T1000 (cell line): ENCODE measurements at places on chromosomes 3 and 15.

DNA sequence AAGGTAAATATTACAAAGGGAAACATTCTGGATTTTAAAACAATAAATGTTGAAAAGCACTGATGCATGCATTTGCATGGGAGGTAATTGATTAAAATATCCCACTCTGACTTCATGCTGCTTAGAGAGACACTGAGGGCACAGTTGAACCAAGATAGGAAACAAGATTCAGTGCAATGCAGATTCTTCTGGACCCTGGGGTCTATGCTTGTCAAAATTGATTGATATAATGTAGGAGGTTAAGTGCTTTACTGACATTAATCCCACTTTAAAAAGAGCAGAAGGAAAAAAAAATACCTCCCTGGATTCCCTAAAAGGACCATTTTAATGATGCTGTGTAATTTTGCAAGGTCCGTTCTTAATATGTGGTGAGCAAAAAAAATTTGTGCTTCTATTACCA lies 454.2 kb downstream of the GABRB3 start:
- no peak for DNase-seq

DNA sequence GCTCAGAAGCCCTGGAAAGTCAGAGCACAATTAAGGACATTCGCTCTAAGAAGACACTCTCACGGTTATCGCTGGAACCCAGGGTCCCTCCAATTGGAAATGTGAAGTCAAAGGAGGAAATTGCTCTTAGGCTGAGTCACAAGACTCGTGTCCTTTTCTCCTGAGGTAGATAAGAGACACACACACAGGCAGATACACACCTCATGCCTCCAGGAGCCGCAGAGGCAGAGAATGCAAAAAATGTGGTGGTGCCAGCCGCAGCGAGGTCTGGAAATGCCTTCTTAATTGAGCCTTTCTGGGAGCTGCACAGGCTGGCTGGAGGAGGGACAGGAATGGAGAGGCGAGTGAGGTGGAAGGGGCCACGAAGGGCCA lies 189.3 kb downstream of the OPA1 start:
- no peak for DNase-seq

GRCh38 chr3:188752850-188753249 lies 418.9 kb upstream of the TPRG1 start:
- no peak for DNase-seq

- DNase-seq: peak; percentile 24
Observed at GRCh38 chr3:27939940-27940339, 217.8 kb upstream of the EOMES start.

DNA sequence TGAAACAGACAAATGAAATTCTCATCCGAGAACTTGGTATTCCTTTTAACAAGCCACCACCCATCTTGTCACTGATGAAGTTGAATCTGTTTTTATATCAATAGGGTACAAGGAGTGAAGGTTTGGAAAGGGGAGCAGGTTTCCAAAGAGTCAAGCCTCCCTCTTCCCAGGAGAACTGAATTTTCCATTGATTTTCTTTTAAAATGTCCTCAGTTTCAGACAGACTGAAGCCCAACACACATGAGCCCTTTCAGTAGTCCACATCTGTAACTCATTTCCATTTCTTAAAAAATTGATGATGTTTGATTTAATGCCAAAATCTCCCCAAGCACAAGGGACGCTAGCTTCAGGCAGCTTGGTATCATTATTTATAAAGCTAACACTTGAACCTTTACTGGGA lies 187.7 kb downstream of the FOXB1 start:
- DNase-seq: no peak

GRCh38 chr3:124748560-124749198 lies 18.4 kb downstream of the UMPS start:
- DNase-seq: no peak

DNA sequence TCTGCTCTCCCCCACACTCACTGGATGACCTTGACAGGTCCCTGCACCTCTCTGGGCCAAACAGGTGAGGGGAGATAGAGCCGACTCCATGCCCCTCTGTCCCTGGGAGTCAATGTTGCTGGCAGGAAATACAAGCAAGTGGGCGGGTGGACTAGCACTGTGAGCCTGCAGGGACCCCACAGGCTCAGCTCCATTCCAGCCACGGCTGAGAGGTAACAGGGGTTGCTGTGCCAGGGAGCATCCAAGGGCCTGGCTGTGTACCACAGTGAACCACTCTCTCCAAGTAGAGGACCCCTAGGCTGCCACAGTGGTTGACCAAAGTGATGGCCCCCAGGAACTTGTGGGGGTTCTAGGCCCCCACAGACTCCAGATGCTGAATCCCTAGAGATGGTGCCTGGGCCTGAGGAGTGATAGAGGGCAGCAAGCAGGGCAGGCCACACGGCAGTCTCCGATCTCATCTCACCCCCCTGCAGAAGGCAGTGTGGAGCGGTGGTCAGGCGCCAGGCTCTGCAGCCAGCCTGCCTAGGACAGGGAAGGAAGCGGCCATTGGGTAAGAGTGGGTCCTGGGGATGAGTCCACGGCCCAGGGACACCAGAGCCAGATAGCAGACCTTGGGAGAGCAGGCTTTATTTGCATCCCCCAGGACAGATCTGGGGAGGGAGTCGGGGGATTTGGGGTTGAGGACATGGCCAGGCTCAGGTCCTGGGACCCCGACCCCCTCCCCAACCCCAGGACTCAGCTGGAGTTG lies 3.2 kb downstream of the TNNC1 start:
- DNase-seq: no peak

DNA sequence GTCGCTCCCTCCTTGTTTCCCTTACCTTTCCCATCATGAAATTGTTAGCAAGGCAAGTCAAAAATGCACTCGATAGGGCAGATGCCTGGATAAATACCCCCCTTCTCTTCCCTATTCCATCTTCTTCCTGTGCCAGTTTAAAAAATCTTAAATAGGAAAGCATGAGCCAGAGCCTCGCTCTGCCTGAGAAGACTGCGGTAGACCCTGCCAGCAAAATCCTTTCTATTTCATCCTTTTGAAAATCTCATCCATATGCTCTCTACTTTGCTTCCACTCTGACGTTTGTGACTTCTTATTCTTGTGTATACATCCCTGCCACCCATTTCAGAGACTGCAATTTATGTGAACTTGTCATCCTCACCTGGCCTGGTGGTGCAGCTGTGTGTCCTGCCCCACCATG lies 114.6 kb upstream of the ETV5 start:
- no peak for DNase-seq

DNA sequence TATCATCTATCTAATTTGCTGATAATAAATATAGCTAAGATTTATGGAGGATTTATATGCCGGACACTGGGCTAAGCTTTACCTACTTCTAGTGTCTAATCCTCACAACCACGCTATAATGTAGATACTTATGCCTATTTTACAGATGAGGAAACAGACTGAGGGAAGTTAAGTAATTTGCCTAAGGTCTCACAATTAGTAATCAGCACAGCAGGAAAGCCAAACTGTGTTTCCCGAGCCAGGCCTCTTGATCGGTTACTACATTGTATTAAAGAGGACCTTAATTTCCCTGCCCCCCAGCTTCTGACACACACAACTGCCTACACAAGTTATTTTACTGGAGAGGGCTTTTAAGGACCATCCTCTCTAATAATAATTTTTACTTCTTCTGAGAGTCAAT lies 40.9 kb downstream of the ONECUT1 start:
- DNase-seq: no peak

- DNase-seq: no peak
Observed at GRCh38 chr15:31235311-31236183, 91.1 kb upstream of the KLF13 start.

- DNase-seq: no peak
Observed at GRCh38 chr3:175288621-175289020, 429.5 kb downstream of the NAALADL2 start.

GRCh38 chr3:187025254-187025655 lies 94.9 kb downstream of the ST6GAL1 start:
- no peak for DNase-seq

GRCh38 chr3:197881970-197882338 lies 68.0 kb upstream of the RPL35A start:
- no peak for DNase-seq

GRCh38 chr3:74410276-74410941 lies 204.1 kb downstream of the CNTN3 start:
- DNase-seq: no peak

- no peak for DNase-seq
Observed at GRCh38 chr3:13662238-13662847, 113.4 kb downstream of the FBLN2 start.

GRCh38 chr3:9553021-9553947 lies at the start of gene LHFPL4:
TSS of gene LHFPL4 (minus strand) at chr3:9553822. CDS start at chr3:9552679, 1,143 bp downstream.
- DNase-seq: no peak

- DNase-seq: no peak
Observed at GRCh38 chr15:70234256-70234905, 136.7 kb upstream of the TLE3 start.

- no peak for DNase-seq
Observed at GRCh38 chr15:57595011-57595866, 3.5 kb downstream of the MYZAP start.

GRCh38 chr15:25171856-25172687 lies 217.3 kb downstream of the SNRPN start:
- DNase-seq: no peak

DNA sequence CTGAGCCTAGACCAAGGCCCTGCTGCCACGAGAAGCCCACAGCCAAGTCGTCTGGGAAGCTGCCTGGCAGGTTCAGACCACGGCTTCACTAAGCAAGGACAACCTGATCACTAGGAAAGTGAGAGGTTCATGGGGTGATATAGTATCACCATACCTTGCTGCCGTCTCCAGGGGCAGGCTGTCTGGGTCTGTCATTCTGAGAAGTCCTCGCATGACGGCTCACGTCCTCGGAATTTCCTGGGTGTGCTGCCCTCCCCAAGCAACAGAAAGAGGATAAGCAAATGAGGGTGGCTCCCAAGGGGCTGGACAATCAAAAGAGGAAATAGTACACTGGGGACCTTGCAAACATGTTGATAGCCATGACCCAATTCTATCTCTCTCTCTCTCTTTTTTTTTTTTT lies 207.4 kb upstream of the IGF1R start:
- no peak for DNase-seq

GRCh38 chr15:38176155-38176554 lies 76.5 kb upstream of the SPRED1 start:
- DNase-seq: no peak

DNA sequence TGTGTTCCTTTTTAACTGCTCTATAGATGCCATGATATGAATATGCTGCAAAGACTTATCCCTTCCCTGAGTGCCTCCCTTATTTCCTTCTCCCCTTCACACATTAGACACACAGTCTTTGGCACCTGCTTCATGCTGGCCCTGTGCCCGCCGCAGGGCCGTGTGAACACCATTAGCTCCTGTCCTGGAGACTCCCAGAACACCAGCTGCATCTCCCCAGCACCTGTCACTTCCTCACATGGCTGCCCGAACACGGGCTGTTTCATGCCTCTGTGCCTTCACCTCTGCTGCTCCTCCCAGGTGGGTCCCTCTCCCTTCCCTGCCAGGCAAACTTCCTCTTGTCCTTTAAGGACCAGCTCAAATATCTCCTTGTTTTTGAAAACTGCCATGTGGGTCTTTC lies 40.5 kb upstream of the SEC13 start:
- no peak for DNase-seq

GRCh38 chr15:61112231-61112630 lies 116.9 kb downstream of the RORA start:
- DNase-seq: no peak

DNA sequence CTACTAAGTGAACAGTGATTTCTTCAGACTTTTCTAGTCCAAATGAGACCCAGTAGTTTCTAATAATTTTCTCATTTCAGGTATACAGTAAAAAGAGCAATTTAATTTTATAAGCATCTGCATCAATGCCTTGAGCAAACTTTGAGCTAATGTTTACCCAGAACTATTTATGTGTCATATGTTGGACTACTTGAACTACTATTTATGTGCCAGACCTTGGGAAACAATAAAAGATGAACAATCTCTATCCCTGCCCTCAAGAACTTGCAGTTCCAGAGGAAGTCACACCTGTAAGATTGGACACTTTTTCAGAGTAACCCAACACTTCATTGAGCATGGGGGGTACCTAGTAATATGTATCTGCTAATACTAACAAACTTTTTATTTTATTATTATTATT lies 2.3 kb upstream of the UBE3A start:
- no peak for DNase-seq

DNA sequence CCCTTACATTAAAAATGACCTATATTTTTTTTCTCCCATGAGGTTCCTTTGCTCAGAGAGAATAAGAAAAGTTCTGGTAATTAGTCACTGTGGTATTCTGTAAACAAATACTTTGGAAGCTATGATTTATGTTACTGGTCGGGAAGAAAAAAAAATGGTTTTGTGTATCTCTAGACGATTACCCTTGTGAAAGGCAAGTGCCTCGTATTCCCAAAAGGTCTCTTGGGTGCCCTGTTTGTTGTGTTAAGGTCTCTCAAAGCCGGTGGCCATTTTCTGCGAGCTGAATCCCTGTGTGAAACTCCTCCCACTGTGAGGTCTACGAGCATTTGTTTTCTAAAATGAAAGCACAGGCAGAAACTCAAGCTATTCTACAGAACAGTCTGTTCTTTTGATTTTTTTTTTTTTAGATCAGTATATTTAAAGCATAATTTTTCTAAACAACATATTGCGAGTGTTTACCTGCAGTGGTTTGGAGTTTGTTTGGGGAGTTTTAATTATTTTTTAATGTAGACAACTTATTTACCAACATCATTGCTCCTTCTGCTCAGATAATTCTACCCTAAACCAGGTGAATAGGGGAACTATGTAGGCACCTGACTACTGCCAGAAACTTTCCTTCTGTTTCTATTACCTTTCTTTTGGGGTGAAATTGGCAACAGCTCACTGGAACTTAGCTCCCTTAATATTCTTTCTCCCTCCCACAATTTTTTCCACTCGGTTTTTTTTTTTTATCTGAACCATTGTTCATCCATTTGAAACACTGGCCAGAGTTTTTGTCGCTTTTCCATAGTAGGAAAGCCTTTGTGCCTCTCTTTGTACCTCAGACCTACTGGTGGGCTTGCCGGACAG lies 44.0 kb downstream of the ZBTB38 start:
- DNase-seq: peak; percentile 45

DNA sequence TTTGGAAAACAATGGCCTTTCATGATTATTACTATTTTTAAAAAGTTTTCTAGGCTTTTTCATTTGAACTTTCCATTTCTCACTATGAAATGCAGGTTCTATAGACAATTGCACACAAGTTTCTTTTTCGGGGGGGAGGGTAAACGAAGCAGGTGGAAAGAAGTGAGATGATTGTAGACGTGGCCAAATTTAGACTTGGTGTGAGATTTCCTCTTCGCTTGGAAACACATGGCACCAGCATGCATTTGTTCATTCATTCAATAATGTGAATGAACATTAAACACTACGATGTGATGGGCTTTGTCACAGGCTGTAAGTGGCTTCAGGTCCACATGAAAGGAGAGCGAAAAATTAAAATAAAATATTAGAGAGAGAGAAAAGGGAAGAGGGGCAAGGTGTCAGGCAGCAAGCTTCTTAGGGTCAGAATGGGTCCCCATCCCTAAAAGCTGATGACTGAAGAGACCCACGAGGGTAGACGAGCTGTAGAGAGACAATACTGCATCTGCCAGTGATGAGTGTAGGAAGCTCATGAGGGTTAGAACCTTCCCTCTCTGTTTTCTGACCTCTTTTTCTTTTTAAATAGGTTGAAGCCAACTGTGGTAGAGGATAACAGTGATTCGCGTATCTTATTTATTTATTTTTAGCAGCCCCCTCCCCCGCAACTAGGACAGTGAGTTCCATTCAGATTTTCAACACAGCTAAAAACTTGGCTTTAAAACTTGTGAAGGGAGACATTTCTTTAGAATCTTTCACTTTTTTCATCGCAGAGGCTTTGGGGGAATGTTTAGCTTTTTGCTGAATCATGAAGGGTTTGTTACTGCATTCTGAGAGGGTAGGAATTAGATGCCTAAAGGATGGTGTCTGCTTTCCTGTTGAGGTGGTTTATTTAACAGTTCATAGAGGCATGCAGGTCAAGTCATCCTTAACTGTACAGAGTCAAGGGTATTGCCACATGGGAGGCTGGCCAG lies 36.2 kb downstream of the GAP43 start:
- no peak for DNase-seq
